ENCODE measurements at places on chromosomes 2 and 18.

GRCh38 chr2:51084750-51085149 is 52.8 kb upstream of the NRXN1 start:
- DNase-seq, result no peak

GRCh38 chr18:12361770-12362378 is 15.2 kb downstream of the AFG3L2 start:
- DNase-seq, result no peak

- DNase-seq, result no peak
These were observed 56.5 kb downstream of the MAPRE2 start for GRCh38 chr18:35097763-35098162.

- no peak for DNase-seq
These were observed 501.5 kb downstream of the NR4A2 start for GRCh38 chr2:155830817-155831579.

- no peak for DNase-seq
These were observed 259.4 kb downstream of the HRH4 start for GRCh38 chr18:24719791-24720190.

- no peak for DNase-seq
These were observed 194.4 kb downstream of the RPIA start for GRCh38 chr2:88885679-88886416.

DNA sequence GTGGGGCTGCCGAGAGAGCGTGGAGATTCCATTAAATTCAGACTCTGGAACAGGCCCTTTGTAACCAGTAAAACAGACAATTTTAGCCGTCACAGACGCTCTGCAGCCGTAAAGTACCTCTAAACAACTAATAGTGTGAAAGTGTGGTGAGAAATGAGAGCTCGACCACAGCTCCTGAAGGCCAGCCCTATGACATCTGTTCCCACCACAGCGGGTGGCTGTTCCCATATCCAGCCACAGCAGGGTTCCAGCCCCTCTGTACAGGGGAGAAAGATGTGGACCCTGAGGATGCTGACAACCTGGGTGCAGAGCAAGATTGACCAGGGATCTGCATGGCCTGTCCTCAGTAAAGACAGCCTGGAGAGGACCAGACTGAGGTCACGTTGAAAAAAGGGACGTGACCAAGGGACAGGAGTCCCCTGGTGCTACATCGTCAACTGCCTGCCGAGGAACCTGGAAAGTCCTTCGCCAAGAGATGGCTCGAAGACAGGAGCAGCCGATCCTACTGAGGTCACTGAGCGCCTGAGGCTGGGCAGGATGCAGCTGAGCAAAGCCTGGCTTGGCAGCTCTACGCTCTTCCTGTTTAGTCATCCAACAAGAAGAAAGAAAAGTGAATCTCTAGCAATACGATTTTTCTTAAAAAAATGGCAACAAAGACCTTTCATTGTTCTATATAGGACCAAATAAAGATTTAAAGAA is 831.7 kb downstream of the RNF144A start:
- no peak for DNase-seq

DNA sequence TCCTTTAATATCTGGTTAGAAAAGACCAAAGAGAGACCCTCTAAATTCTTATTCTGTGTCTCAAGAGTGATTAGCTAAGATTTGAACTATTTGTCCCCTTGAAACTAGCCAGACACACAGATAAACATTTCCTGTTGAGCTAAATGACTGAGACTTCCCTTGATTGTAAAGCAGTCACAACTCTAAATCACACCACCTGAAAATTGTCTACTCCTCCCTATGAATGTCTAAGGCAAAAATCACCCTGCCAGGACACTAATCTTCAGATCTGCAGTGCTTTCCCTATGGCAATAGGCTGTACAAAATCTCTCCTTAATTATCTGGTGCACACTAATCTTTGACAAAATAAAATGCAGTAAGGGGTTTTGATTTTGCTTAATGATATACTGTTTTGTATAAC is 200.5 kb upstream of the GULP1 start:
- DNase-seq, result no peak

DNA sequence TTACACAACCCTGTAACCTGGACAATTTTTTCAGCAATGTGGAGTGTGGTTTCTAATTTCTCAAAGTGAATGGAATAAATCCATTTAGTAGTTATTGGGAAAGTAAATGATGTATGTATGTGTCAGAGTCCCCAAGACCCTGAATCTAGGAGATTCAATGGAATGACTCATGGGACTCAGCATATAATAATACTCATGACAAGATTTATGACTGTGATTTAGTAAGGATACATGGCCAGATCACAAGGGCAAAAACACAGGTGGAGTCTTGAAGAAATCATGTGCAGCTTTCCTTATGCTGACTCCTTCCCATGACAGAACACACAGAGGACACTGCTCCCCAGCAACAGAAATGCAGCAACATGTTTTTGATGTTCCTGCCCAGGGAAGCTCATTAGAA is 1877.7 kb upstream of the LRRTM1 start:
- no peak for DNase-seq

GRCh38 chr18:41526054-41526453 is 429.0 kb upstream of the PIK3C3 start:
- no peak for DNase-seq

DNA sequence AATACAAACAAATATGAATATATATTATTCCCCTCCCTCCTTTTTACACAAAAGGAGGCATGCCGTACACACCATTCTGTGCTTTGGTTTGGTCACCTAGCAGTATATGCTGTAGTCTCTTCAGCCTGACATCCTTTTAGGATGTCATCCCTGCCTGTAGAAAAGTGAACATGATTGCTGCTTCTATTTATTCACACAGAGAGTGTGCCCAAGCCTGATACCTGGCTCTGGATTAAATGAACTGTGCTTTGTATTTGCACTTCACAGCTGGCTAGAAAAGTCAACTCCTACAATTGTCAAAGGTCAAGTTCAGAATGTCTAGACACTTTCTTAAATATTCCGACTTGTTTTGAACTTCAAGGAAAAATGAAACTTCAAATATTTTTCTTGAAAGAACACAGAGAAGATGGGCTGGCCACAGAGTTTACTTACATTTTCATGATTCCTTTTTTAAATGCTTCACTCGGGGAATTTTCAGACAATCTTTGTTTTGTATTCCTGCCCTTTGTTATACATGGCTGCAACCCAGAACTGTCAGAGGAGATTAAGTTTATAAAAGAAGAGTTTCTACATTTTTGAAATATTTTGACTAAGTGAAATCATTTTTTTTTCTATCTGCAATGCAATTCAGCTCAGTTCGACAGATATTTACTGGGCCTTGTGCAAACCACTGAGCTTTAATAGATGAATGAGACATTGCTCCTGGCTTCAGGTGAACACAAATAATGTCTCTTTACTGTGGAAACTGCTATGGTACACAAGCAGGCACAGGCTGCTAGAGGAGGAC is 33.5 kb downstream of the DAPL1 start:
- DNase-seq, result no peak

GRCh38 chr2:54475285-54475684 is 19.2 kb downstream of the SPTBN1 start:
- DNase-seq, result no peak

- no peak for DNase-seq
These were observed 68.3 kb downstream of the NDUFA10 start for GRCh38 chr2:239956818-239957261.

DNA sequence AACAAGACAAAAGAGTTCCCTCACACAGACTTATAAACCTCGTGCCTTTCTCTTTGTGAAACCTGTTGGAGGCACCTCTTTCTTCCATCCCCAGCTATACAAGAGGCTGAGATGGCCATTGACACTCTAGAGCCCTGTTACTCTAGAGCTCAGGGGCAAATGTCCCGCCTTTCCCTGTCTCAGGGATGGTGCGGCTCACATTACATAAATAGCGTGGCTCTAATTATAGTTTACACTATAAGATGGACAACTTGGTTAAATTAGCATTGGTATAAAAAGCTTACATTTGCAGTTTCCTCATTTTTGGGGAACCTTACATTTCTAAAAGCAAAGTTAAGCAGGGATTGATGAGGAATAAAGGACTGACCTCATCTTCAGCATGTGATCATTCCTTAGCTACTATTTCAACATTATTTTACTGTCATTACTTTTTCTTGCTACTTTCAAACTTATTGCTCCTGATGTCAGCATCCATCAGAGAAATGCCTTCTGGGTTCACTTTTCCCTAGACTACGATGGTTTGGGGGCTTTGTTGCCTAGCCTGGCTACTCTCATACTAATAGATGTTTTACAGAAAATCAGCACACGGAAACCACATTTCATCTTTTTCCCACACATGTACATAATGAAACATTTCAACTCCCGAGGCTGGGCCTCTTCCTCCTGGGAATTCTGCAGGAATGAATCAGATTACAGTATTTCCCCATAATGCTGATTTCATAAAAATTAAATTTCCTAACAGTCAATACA is 40.4 kb downstream of the FTCDNL1 start:
- no peak for DNase-seq

DNA sequence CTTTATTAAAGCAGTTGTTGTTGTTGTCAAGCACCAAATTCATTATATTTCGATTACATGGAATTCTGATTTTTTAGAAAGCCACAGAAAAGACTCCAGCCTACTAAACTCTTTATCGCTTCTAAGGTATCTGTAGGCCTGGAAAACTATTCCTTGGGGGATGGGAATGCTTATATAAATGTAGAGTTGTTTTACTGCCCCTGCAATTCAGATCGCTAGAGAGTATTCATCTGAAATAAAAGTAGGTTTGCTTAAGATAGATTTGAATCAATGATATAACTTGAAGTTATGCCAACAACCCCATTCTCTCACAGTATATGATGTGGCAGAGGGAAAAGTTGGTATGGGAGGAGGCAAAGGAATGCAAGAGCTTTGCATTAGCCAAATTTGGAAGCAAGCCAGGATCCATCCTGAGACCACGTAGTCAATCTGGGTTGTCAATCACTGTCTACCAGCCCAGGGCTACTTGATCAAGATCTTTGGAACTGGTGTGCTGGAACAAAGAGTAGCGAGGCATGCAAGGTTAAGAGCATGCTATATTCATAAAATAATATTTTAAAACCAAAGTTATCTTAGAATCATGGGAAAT is 95.9 kb downstream of the LYPD6B start:
- DNase-seq, result no peak

DNA sequence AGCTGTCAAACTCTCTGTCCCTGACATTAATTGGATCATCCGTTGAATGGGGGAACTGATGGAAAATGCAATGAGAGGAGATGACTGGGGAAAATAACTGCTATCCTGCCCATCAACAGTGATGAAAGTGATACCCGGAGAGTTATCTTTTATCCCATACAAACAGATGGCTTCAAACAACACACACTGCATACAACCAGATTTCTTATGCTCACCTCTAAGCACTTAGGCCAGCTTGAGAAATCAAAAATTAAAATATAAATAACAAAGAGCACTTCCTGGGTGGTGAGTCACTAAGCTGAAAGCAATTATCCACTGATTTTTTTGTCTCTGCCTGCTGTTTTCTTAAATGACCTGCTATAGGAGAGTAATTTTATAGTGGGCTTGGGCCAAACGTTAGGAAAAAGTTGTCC is 237.6 kb upstream of the RGPD4 start:
- DNase-seq, result no peak
